ENCODE measurements at places on chromosomes 7 and 10.

DNA sequence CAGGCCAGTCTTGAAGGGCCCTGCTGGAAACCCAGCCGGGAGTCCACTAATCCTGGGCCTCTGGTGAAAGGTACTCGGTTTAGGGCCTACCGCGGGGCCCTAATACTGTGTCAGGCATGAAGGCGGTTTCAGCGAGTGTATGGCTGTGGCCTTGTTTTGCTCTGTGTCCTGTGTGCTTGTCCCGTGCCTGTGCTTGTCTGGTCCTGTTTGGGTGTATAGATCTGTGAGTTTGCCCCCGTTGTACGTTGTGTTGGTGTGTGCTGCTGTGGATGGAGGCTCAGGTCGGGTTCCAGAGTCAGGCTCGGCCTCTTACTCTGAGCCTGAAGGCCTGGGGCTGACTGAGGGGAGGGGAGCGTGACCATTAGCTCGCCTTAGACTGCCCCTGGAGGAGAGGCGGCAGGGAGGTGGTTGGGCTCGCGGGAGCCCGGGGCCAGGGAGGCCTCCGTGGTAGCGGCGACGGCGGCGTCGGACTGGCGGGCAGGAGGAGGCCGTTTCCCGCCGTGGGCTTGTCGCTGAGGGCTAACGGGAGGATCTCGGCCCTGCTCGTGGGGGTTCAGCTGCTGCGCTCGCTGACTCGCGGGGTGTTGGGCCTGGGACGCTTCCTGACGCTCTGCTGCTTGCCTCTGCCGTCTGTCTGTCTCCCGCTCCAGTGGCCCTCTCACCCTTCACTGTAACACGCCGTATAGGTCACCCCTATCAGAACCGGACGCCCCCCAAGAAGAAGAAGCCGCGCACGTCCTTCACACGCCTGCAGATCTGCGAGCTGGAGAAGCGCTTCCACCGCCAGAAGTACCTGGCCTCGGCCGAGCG lies 2.6 kb downstream of the TLX1 start:
- peak; percentile 7 for DNase-seq

DNA sequence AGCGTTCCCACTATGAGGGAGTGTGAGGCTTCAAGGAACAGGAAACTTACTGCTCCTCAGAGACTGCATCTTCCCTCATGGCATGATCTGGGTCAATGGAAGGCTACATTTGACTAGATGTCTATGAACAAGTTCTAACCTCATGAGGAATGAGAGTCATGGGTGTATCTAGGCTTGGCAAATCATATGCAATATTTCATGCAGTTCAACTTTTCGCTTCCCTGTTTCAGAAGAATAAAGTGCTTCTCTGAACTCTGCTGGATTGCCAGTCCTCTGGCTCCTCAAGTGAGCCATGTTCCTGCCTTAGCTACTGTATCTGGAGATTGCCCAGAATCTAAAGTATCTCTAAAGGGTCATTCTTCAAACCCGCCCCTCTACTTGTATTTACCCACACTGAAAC lies 54.3 kb upstream of the SEMA3A start:
- no peak for DNase-seq

DNA sequence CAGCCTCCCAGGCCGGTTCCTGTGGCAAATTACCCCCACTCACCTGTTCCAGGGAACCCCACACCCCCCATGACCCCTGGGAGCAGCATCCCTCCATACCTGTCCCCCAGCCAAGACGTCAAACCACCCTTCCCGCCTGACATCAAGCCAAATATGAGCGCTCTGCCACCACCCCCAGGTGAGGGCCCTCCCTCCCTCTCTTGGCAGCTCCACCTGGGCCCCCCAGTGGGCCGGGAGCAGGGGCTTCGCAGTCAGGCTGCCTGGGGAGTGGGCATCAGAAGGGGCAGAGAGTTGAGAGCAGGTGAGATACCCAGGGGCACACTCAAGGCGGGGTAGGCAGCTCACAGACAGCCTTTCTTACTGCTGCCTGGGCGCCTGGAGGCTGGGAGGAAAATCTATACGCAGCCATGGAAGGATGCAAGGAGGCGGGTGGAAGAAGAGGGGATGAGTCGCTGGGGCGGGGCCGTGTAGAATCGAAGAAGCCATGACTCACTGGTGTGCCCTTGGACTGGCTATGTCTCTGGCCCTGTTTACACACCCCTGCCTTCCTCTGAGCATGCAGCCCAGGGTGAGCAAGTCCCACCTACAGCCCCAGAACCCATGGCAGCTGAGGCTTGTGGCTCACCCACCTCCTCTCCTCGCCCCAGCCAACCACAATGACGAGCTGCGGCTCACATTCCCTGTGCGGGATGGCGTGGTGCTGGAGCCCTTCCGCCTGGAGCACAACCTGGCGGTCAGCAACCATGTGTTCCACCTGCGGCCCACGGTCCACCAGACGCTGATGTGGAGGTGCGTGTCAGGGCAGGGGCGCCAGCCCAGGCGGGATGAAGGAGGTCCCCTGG lies 48.6 kb upstream of the PPIF start:
- peak; percentile 80 for DNase-seq

DNA sequence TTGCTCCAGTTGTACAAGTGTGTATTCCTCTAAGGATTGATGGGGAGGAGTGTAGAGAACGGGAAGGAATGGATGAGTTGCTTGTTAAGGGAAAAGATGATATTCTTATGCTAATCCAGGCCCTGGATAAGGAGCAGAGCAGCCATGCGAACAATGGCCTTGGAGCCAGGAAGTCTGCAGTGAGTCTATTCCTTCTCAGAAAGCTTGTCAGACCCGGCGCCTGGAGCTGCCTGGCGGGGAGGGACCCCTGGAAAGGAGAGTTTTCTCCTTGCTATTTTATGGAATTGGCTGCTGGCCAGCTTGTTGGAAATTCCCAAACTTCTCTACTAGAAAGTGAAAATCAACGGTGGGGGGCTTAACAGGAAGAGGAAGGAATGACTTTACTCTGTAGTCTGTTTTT lies 89.1 kb downstream of the MMRN2 start:
- DNase-seq: no peak

DNA sequence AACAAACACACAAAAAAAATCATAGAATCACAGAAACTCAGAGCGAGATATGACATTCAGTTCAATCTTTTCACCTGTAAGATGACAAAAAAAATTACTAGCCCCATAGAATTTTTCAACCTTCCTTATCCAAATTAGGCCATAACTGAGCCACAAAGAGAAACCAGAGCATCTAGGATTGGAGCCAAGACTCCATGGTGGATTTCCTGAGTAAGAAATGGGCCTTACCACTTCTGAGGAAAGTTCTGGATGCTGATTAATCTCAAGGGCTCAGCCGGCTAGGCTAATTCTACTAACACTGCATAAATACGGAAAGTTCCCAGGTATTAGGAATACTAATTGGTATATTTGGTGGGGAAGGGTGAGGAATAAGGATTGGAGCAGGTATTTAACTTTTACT lies 16.8 kb downstream of the LIPM start:
- no peak for DNase-seq

GRCh38 chr7:18421297-18422002 lies 74.1 kb upstream of the HDAC9 start:
- DNase-seq: no peak

- no peak for DNase-seq
Observed at GRCh38 chr10:132027423-132027983, 38.2 kb upstream of the JAKMIP3 start.

GRCh38 chr7:80066639-80067038 lies 68.0 kb upstream of the GNAI1 start:
- no peak for DNase-seq

DNA sequence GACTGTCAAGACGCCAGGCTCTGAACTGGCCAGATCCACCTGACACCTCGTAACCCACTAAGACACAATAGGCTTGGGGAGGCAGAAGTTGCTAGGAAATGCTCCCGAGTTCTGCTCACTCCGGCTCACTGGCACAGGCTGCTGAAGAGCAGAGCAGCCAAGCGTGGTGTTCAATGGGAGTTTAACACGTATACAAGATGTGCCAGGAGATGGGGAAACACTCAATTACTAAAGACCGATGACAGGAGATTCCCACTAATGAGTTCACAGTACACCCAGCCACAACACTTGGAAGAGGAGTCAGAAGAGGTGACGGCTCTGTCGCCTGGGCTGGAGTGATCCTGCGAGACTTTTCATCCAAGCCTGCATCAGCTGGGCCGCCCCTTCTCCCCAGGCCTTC lies 303.4 kb downstream of the GFRA1 start:
- DNase-seq: no peak

DNA sequence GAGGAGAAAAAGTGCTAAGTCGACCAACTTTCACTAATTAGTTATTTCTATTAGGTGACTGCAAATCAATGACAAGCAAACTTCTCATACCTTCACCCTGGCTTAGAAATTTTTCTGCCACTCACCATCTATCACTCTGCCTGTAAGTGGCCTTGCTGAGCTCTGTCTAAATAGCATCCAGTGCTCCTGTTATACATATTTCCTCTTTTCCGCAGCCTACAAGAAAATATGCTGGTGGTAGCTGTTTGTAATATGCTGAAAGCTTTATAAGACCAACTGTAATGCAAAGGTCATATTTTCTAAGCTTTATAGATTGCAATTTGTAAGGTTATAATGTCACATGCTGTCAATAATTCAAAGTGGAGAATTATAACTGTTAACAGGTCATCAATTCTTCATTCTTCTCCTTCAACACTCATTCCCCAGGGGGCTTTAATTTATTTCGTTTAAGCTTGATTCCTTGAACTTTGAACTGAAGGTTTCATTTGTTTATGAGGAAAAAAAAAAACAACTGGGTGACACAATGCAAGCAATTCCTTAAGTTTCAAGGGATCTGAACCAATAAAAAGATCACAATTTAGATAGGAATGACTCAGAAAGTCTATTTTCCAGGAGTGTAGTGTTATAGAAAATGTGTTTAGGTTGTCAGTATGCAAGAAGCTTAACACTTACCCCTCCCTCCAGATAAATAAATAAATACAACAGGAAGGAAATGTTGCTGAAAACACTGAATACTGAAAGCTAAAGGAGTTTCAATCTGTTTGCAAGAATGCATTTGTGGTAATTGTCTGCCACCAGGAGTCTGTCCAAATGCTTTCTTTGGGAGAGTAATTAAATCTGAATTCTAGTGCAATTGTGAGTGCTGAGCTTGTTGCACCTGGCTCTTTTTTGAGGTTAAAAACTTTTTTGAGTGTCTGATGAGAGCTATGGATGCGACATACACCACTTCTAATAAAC lies 183.7 kb downstream of the SORCS1 start:
- no peak for DNase-seq

DNA sequence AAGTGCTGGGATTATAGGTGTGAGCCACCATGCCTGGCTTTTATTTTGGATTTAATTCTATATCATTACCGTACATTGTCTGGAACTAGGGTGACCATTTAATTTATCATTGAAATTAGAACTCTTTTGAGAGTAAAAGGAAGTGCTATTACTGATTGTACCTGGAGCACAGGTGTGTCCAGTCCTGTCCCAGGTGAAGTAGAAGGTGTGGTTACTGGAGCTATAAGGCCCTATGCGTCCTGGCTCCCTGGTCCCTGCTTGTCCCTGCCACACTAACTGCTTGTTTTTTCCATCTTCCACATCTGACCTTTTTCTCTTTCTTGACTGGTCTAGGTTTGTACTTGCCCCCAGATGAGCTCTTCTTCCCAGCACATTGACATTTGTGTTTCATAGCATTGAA lies 147.0 kb downstream of the PPP1R9A start:
- DNase-seq: no peak

DNA sequence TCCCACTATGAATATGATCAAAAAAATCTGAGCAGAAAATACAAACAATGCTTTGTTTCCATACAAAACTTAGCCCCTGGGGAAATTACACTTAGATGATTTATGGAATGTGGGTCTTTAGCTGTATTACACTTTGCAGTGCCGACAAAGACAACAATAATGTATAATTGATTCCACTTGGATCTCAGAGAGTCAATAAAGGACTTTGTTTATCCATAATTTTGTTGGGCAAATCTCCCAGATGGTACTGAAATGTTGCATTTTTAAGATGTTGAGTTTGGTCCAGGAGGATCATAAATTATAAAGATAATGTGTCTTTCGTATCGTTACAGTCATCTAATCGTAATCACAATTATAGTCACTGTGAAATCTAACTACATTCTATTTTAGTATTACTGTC lies 66.9 kb upstream of the DOCK1 start:
- DNase-seq: no peak

- no peak for DNase-seq
Observed at GRCh38 chr7:115359955-115360354, 438.1 kb downstream of the MDFIC start.

- no peak for DNase-seq
Observed at GRCh38 chr10:49352323-49352722, 43.6 kb downstream of the DRGX start.

GRCh38 chr10:90227217-90227656 lies 525.8 kb downstream of the KIF20B start:
- peak; percentile 63 for DNase-seq

GRCh38 chr7:129836983-129837382 lies 115.8 kb downstream of the UBE2H start:
- DNase-seq: no peak

DNA sequence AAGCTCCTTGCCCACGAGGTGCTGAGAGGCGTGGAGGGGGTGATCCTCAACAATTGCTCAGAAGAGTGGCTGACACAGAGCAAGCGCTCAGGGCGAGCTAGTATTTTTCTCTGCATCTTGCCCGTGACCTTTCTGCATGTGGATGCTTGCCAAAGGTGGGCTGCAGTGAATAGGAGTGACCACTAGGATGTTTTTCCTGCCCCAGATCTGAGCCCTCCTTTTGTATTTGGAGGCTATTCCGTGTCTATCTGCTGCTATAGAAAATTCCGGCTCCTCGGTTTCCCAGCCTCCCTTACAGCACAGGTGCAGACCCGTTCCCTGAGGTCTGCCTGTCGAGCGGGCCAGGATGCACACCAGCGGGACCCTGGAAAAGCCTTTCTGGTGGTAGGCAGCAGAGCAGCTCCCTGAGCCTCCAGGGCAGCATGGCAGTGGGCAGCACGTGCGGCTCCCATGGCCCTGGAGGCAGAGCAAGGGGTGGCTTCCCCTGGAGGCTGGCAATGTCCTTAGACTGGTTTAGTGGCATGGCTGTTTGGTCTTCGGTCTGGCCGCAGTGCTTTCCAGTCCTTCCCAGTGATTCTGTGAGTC lies 145.1 kb upstream of the PCBD1 start:
- DNase-seq: no peak

DNA sequence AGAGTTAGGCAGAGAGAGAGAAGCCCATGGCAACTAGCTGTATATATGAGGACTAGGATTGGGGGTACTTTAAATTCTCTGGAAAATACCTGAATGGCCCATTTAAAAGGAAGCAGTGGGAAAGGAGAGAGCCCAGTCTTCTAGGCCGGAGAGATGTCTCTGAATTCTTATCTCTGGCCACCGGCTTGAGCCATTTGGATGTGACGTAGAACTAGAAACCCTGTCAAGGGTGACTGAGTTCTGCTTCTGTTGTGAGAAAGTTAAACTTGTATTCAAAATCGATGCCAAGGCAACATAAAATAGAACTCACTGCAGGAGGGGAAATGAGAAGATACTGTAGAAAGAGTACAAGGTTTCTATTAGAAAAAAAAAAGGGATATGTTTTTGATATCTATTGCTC lies 6.3 kb upstream of the GSTK1 start:
- DNase-seq: no peak

DNA sequence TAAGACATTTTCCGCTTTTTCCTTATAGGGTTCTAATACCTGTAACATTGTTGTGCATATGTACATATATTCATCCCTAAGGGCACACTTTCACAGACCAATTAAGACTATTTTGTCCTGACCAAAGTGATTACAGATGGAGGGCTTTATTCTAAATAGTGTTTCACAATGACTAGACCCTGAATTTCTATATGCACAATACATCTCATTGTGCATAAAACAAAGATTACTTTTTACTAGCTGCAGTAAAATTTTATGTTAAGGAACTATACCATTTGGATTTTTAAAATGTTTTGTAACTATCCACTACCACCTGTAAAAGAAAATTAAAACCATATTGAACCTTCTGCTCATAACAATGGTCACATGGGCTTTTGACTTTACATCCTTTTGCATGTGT lies 87.8 kb downstream of the CTTNBP2 start:
- DNase-seq: no peak

GRCh38 chr10:69107699-69108098 lies 16.3 kb upstream of the VPS26A start:
- DNase-seq: no peak
